Spinal cord (tissue), 10 donors: ENCODE measurements at places on chromosomes 16 and 17. TPM values are rescaled to one million over a fixed set of nuclear protein-coding genes. Genes with fewer than 3 reads are reported as not detected.

GRCh38 chr17:44146375-44147346 is 4.9 kb downstream of the HROB start:
- no peak for DNase-seq

GRCh38 chr16:50479771-50480170 is 68.4 kb upstream of the NKD1 start:
- DNase-seq: no peak

- DNase-seq: no peak
Measured at GRCh38 chr17:1422885-1423284, 22.9 kb upstream of the YWHAE start.

DNA sequence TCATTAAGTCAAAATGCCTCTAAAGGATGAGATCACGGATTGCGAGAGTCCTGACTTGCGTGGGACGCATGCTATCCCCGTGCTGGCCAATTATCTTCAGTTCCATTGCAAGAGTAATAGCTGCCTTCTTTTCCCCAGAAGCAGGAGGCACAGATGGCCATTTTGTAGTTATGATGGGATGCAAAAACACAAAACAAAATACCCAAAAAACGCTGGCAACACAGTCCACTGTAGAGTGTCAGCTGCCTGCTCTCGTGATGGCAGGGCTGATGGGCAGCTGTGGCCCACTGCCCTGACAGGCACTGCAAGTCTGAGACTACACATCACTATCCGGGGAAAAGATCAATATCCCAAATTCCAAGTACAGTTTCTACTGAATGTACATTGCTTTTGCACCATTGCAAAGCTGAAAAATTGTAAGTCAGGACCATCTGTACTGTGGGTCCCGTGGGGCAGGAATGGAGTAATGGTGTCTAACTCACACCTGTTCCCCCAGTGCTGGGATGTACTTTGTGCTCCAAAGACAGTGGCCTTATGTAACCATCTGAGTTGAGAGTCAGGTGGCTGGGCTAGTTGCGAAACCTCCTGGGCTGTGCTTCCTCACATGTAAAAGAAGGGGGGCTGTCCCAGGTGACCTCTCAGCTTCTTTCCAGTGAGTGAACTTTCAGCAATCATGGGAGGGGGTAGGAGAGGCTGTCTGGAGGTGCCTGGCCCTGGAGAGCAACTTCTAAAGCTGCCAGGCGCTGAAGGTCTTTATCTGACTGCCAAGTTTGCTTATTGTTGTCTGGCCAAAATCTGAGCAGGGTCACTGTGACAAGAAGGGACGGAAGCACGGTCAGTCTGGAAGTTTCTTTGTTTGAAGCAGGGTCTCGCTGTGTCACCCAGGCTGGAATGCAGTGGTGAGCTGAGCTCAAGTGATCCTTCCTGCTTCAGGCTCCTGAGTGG is 4.7 kb downstream of the SLC47A1 start:
- no peak for DNase-seq

GRCh38 chr16:55915096-55915827 is 40.1 kb upstream of the CES5A start:
- DNase-seq: no peak

DNA sequence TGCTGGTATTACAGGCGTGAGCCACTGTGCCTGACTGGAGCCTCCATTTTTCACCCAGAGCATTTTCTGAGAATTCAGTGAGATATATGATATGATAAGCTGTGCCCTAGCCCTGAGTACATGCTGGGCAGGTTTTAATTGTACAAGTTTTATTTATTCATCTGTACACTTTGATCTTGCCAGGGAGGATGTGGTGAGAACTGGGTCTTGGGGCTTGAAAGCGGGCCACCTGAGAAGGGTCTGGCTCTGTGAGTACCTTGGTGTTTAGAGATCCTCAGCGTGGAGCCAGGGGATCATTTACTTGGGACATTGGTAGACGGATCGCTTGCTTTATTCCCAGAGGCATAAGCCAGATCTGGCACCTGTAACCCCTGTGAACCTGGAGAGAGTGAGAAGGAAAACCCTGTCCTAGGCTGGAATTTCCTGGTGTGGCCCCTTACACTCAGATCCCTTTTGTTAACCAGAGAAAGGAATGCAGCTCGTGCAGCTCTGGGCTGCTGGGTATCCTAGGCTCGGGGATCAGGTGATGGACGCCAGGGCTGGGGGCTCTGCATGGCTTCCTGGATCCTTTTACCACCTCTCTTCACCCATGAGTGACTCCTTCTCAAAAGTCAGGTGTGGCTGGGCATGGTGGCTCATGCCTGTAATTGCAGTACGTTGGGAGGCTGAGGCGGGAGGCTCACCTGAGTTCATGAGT is 91.9 kb downstream of the ABCC1 start:
- DNase-seq: no peak

DNA sequence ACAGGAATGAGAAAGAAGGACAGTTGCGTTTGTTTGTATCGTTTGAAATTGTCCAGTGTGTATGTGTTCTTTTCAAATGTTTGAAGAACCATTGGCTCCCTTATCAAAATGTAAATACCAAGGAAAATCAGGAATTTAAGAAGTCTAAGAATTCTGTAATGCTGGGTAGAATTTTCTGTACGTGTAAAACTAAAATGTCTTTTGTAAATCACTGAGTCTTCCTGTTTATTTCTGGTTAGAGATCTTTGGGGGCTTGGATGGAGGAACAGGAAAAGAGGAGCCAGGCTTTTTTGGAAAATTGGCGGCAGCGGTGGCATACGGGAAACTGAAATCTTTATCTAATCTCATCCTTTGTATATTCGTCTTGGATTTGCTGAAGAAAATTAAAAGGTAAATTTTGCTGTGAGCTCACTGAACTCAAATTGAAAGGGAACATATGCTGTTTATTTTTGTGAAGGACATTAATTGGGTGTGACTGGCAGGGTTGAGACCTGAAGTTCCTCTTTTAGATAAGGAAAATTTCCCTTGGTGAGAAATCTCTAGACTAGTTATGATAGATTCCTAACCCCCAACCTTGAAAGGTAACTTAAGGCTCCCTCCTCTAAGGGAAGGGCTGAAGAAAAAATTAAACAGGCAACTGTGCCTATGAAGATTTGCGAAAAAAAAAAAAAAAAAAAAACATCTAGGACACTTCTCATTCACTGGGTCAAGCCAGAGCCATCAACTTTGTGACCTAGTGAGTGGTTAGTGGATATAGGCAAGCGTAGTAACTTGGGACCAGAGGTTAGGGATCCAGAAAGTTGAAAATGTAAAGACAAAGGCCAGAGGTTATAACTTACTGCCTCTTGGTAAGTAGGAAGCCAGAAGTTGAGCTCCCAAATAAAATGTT is 10.8 kb downstream of the TAT start:
- no peak for DNase-seq

GRCh38 chr16:51538707-51539498 is 387.8 kb upstream of the SALL1 start:
- no peak for DNase-seq

DNA sequence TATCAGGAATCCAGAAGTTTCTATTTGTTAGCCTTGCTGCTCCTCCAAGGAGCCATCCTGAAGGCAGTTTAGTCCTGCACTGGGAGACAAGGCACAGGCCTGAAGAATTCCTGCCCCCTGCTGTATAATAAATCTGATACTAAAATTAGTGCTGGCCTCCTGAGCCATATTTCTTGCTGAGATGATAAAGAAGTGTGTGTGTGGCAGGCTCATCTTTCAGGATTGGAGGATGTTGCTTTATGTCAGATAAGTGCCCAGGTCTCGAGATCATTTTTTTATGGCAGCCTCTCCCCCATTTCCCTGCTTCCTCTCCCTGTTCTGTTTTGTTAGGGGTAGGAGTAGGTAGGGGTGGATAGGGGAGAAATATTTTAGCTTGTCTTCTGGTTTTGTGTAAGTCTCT is 26.0 kb downstream of the MSI2 start:
- DNase-seq: no peak

DNA sequence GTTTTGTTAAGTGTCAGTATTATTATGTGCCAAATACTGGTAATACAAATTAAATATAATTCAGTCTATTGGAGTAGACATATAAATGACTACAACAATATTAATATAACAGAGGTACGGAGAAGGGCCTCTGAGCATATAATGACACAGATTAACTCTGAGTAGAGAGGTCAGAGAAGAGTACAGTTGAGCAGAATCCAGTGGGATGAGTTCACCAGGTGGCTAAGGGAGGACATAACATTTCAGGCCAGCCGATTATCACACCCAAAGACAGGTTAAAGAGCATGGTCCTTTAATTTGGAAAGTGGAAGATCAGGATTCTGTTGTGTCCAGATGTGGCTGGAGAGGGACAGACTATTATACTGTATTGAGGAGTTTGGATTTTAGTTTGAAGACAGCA is 11.3 kb downstream of the NFATC3 start:
- DNase-seq: no peak

DNA sequence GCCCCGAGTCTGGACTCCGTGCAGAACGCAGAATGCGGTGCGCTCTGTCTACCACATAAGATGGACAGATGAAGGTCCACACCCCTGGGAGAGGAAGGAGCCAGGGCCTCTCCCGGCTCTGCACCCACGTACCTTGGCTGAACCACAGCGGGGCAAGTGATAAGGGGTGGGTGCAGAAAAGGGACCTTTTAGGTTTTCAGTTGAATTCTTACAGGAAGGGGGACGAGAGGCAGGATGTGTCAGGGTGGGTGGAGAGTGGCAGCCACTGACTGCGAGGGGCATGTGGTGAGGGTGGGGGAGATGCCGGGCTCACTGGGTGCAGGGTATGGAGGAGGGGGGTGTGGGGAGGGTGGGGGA is 372 bp downstream of the CD300A start:
- no peak for DNase-seq

DNA sequence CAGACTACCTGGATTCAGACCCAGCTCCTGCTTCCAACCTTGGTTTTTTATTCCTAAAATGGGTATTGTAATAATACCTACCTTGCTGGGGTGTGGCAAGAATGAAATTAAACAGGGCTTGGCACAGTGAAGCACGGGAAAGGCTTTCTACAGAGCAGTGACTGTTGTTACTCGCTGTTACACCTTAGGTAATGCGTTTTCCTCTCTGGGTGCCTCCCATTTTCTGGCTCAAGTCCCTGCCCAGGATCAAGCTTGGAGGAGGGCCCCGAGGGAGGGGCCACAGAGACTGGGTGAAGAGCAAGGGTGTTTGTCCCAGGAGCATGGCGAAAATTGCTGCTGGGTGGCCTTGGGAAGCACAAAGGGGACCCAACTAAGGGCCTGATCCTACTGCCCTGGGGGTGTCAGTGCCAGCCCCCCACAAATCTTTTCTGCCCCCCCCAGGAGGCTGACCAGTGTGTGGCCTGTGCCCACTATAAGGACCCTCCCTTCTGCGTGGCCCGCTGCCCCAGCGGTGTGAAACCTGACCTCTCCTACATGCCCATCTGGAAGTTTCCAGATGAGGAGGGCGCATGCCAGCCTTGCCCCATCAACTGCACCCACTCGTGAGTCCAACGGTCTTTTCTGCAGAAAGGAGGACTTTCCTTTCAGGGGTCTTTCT is 13.3 kb downstream of the MIEN1 start:
- no peak for DNase-seq

DNA sequence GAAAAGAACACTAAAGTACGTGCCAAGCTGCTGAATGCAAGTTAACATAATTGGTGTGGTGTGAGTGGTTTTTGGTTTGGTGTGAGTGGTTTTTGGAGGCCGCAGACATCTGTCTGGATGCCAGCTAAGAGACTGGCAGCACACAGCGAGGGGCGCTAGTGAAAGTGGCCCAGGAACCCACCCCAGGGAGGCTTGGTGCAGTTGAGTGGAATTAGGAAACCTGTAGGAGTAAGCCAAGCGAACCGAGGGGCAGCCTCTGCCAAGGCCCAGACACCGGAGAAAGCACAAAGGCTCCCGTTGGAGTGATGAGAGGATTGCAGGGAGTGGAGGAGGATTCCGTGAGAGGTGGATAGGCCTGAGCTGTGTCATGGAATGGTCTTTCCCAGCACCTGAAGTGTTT is 24.6 kb upstream of the SLC5A11 start:
- no peak for DNase-seq

- no peak for DNase-seq
Measured at GRCh38 chr17:81719410-81720266, 7.6 kb downstream of the SLC25A10 start.

Gene MRPL58
- total RNA-seq: 35.5 TPM

Gene MYO15B
- total RNA-seq: 38.9 TPM

Gene SRR
- total RNA-seq: 21.4 TPM

Gene KAT8
- total RNA-seq: 38.1 TPM

Gene NPW
- total RNA-seq: 0.20 TPM

Gene KCNH6
- total RNA-seq: 1.2 TPM

Gene TP53TG3C
- total RNA-seq: not detected

Gene SLC5A11
- total RNA-seq: not detected
